Heart left ventricle (tissue), 16 donors: ENCODE measurements at places on chromosomes 13 and 19. TPM values are rescaled to one million over a fixed set of nuclear protein-coding genes. Genes with fewer than 3 reads are reported as not detected.

DNA sequence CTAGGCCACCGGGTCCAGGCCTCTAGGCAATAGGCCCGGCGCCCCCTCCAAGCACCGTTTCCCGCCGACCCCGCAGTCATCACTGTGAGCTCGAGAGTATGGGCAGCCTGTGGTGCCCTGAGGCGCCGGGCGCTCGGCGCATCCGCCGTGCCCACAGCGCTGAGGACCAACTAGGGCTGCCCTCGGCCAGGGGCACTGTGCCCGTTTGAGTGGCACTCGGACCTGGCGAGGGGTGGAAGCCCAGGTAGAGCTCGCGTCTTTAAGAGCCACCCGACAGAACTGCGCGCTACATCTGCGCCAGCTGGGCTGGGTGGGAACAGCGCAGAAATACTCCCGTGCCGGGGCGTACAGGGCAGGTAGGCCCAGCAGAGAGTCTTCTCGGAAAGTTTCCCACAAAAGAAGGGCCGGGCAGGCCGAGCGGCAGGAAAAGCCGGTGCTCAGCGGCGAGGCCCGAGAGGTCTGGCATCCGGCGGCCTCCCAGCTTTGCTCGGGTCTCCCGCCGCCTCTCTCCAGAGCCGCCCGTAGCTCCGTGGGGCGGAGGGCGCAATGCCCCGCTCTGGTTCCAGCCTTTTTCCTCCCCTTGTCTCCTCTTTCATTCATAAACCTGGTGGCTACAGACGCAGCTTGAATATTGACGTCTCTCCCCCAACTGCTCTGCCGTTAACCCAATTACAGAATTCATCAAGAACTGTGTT, 5.4 kb upstream of the SOX1 start:
- no peak for DNase-seq

- DNase-seq: no peak
Observed at GRCh38 chr19:15337202-15337601, 4.9 kb upstream of the BRD4 start.

DNA sequence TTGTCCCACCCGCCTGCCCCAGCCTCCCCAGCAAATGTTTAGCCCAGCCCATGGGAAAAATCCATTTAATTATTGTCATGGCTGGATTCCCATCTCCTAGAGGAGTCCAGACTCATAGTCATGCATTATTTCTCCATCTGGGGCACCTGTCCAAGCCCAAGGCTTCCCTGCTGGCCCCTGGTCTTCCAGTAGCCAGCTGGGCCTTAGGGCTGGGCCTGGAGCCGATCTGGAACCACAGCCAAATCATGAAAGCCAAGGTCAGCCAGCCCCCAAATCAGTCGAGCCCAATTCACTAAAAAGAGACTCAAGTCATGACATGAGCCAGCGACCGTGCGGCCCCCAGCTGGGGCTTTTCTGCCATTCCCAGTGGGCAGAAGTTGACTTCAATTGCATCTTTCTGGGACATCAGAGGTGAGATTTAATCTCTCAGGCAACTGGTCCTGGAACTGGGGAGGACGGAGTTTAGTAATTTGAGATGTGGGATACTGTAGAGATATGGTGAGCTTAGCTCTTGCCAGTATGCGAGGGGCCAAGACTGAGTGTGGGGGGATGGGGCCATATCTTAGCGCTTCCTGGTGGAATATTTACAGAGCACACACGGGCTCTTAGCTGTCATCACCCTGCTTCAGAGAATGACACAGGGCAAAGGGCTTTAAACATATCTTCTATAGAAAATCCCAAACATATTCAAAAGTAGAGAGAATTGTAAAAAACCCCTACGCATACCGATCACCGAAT, 9.4 kb upstream of the PGLYRP2 start:
- DNase-seq: peak; percentile 43

DNA sequence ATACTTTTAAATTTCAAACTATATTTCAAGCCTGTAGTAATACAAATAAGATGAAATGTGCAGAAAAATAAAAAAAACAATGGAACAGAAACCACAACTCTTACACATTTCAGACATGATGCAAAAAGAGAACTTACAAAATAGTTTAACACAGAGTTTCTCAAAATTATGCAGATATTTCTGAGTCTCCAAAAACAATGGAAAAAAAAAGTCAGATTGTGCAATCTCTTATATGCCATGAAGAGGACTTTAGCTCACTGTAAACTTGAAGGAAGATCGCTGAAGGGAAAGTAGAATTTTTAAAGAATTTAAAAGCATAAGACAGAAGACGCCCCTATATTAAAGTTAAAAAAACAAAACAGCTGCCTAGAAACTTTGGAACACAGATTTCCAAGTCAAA, 20.4 kb downstream of the ZNF708 start:
- DNase-seq: no peak

The BEST2 gene
- polyA plus RNA-seq: not detected

GRCh38 chr13:98650396-98651107, 73.6 kb upstream of the STK24 start:
- DNase-seq: no peak

DNA sequence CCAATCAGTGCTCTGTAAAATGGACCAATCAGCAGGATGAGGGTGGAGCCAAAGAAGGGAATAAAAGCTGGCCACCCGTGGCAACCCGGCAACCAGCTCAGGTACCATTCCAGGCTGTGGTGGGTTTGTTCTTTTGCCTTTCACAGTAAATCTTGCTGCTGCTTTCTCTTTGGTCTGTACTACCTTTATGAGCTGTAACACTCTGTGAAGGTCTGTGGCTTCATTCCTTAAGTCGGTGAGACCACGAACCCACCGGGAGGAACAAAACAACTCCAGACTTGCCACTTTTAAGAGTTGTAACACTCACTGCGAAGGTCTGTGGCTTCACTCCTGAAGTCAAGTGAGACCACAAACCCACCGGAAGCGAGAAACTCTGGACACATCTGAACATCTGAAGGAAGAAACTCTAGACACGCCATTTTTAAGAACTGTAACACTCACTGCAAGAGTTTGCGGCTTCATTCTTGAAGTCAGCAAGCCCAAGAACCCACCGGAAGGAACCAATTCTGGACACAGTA, 16.5 kb upstream of the SPACA6 start:
- DNase-seq: no peak

The KCNC3 gene
- polyA plus RNA-seq: 1.7 TPM

DNA sequence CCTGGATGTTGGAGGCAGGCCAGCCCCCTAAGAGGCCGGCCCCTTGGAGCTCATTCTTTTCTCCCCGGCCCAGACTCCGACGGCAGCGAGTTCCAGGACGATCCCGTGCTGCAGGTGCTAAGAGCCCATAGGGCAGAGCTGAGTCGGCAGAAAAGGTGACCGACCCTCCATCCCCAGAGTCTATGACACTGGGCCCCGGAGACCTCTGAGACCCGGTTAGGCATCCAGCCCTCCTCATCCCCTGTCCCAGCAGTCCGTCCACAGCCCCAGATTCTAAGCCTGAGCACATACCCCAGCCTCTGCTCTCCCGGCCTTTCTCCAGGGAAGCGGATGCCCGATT, 7.3 kb upstream of the ARHGAP33 start:
- no peak for DNase-seq

DNA sequence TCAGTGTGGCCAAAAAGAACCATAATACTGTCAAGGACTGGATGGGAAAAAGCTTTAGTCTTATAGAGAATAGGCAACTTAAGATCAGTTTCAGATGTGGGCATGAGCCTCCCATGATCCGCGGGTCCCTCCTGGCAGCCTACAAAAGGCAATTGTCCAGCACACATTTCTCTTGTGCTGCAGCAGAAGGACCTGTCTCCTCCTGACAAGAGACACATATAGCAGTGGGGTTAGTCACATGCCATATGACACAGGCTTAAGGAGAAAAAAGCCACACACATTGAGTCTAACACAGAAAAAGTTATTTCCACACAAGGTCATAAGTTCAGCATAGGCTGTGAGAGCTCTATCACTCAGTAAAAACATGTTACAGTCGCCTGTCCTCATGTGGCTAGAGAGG, 1378.7 kb upstream of the PRR20A start:
- DNase-seq: no peak

DNA sequence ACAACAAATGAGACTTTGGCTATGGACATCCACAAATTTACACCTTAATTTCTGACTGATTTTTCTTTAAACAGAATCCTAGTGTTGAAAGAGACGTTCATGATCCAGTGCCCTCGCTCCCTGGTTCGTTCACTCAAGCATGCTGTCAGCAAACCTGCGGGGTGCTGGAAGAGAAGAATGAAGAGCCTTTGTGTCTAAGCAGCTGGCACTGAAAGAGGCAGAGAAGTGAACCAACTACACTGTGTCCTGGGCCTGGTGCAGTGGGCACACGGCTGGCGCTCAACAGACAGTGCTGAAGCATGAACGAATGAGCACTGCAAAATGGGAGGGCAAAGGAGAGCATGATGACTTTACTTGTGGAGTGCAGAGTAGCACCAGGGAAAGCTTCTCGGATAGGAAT, 46.8 kb downstream of the MIPEP start:
- DNase-seq: no peak

- no peak for DNase-seq
Observed at GRCh38 chr13:102968572-102969228, 97.5 kb downstream of the SLC10A2 start.

The KRTDAP gene
- not detected for polyA plus RNA-seq

The OR1I1 gene
- polyA plus RNA-seq: not detected

- DNase-seq: no peak
Observed at GRCh38 chr13:76116751-76117360, 480.7 kb downstream of the LMO7 start.

The CACNG6 gene
- not detected for polyA plus RNA-seq

- DNase-seq: no peak
Observed at GRCh38 chr19:49645592-49645991, 3.6 kb downstream of the SCAF1 start.

DNA sequence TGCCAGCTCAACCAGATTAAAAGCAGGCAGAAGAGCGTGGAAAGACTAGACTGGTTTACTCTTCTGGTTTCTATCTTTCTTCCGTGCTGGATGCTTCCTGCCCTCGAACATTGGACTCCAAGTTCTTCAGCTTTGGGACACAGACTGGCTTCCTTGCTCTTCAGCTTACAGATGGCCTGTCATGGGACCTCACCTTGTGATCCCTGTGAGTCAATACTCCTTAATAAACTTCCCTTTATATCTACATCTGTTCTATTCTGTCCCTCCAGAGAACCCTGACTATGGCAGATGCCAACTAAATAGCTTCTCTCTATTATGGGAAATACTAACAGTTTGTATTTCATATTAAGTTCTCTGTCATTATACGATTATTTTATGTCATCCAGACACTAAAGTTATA, 609.1 kb downstream of the LMO7 start:
- no peak for DNase-seq

The ADGRE2 gene
- polyA plus RNA-seq: 0.84 TPM

The TPTE2 gene
- polyA plus RNA-seq: not detected

The ISOC2 gene
- polyA plus RNA-seq: 86.8 TPM

- no peak for DNase-seq
Observed at GRCh38 chr19:2014131-2014571, 1.4 kb downstream of the BTBD2 start.

DNA sequence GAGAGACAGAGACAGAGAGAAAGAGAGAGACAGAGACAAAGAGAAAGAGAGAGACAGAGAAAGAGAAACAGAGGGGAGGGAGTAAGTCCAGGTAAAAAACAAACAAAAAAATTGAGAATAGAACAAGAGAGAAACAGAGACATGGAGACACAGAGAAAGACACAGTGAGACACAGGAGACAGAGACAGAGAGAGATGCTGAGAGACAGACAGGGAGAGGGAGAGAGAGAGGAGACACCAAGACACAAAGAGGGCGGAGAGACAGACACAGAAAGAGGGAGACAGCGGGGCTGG, 5.8 kb upstream of the PROZ start:
- DNase-seq: no peak

- peak; percentile 59 for DNase-seq
Observed at GRCh38 chr19:558770-559439, 13.5 kb upstream of the BSG start.

DNA sequence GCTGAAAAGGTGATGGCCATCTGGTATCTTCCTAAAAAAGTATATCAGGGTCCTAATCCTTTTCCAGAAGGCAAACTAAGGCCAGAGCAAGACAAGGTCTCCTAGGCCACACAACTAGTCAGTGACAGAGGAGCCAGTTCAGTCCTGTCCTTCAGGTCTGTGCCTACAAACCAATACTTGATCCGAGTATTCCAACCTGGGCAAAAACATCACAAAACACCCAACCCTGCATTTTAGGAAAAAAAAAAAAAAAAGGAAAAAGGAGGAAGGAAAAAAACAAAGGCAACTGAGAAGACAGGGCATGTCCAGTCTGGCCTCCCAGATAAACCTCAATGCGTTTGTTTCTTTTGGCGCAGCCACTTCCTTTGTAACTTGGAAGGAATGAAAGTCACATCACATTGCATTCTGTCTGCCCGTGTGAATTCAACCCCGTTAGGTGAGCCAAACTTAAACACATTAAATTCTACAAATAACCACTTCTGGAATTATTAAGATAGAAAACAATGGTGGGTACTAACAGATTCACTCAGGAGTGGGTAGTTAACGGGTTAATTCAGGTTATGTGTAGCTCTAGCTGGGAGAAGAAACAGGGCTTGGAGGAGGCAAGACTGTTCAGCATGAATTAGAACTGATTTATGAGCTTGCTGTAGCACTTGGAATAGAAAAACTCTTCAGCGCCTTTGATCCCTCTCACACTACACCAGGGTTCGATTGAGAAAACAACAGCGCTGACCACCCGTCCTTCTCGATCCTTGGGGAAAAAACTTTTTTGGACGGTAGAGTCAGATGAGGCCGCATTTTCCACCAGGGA, 43.0 kb upstream of the HNRNPA1L2 start:
- no peak for DNase-seq

- DNase-seq: no peak
Observed at GRCh38 chr19:37954421-37954874, 47.4 kb downstream of the SIPA1L3 start.

The OSCAR gene
- 1.0 TPM for polyA plus RNA-seq

GRCh38 chr19:13334801-13335481, 171.3 kb downstream of the CACNA1A start:
- no peak for DNase-seq

DNA sequence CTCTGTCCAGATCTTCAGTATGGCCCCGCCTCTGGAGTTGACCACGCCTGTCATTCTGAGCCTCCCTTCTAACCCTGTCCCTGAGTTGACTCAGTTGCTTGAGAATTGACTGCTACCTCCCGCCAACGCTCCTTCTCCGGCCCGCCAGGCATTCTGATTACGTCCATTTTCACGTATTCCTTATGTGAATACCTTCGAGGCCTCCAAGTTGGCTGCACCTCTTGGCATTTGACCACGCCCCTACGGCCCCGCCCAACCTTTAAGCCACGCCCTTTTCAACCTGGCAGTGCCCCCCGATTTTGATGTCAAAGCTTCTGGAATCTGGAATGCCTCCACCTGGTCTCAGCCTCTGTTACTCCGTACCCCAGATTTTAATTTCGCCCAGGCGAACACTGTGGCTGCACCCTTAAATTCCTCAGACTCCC, 1.7 kb upstream of the EML2 start:
- DNase-seq: no peak

- no peak for DNase-seq
Observed at GRCh38 chr13:33351319-33351718, 65.8 kb upstream of the STARD13 start.

The ZSCAN1 gene
- polyA plus RNA-seq: 0.14 TPM
